ENCODE measurements at places on chromosomes 12 and 14.
A peak's percentile ranks its signal among the peaks of the same experiment; 100 is the strongest.

GRCh38 chr12:96241846-96242256, 47.7 kb downstream of the ELK3 start:
- DNase-seq = peak; percentile 41

- DNase-seq = no peak
Measured at GRCh38 chr12:32698285-32698684, 19.2 kb downstream of the DNM1L start.

- no peak for DNase-seq
Measured at GRCh38 chr12:6061660-6062059, 62.8 kb downstream of the VWF start.

GRCh38 chr14:94378527-94379290, 9.7 kb downstream of the SERPINA1 start:
- no peak for DNase-seq

- DNase-seq = no peak
Measured at GRCh38 chr14:68937471-68938270, 41.4 kb downstream of the ACTN1 start.

DNA sequence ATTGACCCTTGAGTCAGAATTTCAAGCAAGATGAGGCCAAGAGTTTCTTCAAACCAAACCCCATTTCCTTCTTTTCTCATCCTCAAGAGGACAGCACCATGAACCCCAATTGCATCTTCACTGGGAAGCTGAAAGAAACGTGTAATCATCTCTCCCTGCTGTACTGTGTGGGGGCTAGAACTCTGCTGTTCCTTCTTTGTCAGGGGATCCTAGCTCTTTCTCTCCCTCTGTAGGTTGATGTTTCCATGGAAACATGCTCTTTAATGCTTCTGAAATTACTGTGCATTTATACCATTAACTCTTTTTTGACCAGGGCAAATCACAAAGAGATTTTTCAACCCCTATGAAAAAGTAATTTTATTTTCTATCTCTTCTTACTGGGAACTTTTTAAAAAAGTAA, 295.1 kb downstream of the GRIN2B start:
- DNase-seq = no peak

- no peak for DNase-seq
Measured at GRCh38 chr12:29858270-29858786, 74.6 kb upstream of the TMTC1 start.

DNA sequence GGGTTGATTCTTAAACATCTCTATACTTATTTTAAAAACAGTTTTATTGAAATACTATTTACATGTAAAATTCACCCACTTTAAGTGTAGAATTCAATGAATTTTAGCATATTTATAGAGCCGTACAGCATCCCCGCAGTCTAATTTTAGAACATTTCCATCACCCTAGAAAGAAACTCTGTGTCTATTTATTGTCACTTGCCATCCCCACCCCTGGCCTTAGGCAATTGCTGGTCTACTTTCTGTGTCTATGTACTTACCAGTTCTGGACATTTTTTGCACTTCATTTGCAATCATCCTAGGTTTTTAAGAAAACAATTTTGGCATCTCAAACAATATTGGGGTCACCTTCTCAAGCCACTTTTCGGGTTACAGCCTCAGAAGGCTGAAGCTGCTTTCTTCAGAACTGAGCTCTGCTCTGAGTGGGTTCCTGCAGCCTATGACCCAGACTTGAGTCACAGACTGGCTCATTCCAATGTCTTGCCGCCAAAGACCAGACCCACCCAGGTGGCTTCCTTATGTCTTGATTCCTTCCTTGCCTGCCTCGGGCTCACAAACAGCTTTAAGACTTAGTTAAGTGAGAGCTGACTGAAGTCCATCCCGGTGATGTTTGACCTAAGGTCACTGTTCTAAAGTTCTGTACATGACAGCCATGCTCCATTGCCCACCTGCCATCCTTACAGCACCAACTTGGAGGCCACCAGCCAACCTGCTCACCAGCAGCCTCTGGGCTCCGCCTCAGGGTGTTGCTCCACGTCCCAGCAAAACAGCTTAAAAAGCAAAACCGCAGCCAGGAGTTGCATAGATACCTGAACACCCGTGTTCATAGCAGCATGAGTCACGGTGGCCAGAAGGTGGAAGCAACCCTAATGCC, 131.5 kb downstream of the CHST11 start:
- no peak for DNase-seq
